ENCODE measurements at places on chromosomes 3 and 15. TPM values are rescaled to one million over a fixed set of nuclear protein-coding genes. Genes with fewer than 3 reads are reported as not detected.

Gene SEMA4B
- 7.5 TPM for total RNA-seq

Gene LRRIQ4
- 0.19 TPM for total RNA-seq

Gene MEGF11
- not detected for total RNA-seq

Gene CCR4
- total RNA-seq: not detected

Gene ERICH6
- not detected for total RNA-seq

Gene CISH
- 0.33 TPM for total RNA-seq

Gene PRTG
- total RNA-seq: 2.3 TPM

Gene RBP2
- not detected for total RNA-seq

Gene CD200R1
- total RNA-seq: not detected

Gene ARL14
- total RNA-seq: 0.29 TPM

Gene CCNDBP1
- total RNA-seq: 71.9 TPM

Gene NRROS
- total RNA-seq: 12.7 TPM

Gene CFAP92
- 0.48 TPM for total RNA-seq

Gene ROPN1
- total RNA-seq: not detected

Gene MYZAP
- 14.4 TPM for total RNA-seq

Gene MEX3B
- total RNA-seq: 13.1 TPM

Gene ZNF619
- total RNA-seq: 7.0 TPM

Gene RGMA
- total RNA-seq: 0.10 TPM

Gene TMEM202
- not detected for total RNA-seq

Gene CCDC39
- total RNA-seq: not detected

Gene GPR15
- not detected for total RNA-seq

Gene PLSCR4
- 176 TPM for total RNA-seq

Gene TRIM42
- total RNA-seq: not detected

Gene GOLGA8G
- total RNA-seq: not detected

Gene UBXN7
- total RNA-seq: 21.9 TPM

Gene FRMD4B
- total RNA-seq: 174 TPM

Gene DLL4
- 80.4 TPM for total RNA-seq
